MCF 10A (cell line): ENCODE measurements at places on chromosomes 7 and 10.
A peak's percentile ranks its signal among the peaks of the same experiment; 100 is the strongest.

DNA sequence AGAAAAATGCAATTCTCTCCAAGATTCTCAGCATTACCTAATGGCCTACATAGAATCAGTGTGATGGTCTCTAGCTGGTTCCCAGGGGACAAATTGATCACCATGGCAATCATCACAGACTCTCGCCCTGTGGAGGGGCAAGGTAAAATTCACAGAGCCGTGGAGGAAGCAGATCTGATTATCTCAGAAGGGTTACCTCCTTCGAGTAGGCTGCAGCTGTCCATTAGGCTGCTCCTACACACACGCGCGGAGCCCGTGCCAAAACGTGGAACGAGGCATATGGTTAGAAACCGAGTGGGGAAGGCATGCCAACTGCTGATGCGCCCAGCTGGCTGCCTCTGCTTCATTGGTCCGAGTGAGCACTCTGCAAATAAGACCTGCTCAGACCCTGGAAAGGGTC is 52.8 kb upstream of the PTER start:
- DNase-seq: no peak

- no peak for DNase-seq
Observed at GRCh38 chr10:22324413-22324812, 3.5 kb downstream of the BMI1 start.

DNA sequence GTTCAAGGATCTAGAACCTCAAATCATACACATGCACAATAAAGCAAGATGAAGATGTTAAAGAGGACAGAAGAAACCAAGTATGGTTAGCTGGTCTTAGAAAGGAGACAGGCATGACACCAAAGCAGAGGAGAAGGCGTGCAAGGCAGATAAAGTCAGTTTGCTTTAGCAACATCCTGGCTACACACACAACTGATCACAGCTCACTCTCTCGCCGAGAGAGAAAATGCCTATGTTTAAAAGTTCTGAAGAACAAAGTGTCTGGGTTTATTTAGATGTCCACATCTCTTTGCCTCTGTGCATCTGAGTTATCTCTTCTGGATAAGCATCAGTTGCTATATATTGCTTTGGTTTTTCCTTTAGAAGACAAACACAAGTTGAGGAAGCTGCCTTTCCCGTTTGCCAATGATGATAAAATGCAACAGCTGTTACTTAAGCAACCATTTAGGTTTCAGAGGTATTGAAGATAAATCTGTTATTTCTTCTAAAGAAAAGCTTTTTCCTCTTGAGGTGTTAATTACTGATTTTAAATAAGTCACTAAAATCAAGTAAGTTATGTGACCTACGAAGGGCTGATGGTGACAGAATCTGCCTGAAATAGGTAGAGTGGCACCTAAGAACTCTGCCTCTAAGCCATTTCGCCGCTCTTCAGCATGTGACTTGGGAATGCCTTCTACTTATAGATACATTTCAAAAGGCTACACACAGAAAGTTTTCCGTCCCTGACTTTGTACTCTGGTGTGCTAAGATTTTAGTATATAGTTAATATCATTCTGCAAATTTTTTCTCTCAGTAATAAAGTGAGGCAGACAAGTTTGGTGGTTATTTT is 146.2 kb upstream of the ASAH2 start:
- DNase-seq: no peak

GRCh38 chr7:146004805-146005204 is 111.8 kb upstream of the CNTNAP2 start:
- DNase-seq: no peak

DNA sequence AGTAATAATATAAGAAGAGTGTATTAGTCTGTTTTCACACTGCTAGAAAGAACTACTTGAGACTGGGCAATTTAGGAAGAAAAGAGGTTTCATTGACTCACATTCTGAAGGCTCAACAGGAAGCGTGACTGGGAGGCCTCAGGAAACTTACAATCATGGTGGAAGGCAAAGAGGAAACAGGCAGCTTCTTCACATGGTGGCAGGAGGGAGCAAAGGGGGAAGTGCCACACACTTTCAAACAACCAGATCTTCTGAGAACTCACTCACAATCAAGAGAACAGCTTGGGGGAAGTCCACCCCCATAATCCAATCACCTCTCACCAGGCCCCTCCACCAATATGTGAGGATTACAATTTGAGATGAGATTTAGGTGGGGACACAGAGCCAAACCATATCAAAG is 212.5 kb upstream of the HDAC9 start:
- DNase-seq: no peak

- no peak for DNase-seq
Observed at GRCh38 chr10:104317269-104317710, 21.0 kb downstream of the ITPRIP start.

DNA sequence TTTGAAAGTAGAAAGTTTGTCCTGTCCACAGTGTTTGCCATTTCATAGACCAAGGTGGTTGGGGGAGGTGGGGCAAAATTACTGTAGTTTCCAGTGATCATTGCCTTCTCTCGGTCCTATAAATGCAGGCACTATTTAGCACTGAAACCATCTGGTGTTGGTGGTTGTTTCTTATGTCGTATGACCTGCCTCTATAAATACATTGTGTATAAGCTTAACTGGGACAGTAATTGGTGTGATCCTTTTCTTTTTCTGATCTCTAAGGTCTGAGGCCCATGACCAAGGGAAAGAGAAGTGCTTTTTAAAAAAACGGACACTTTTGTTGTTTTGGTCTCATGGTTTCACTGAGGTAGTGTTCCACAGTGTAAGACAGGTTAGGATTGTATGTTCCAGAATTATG is 63.1 kb downstream of the AUTS2 start:
- no peak for DNase-seq

GRCh38 chr10:75776738-75777504 is 345.5 kb downstream of the LRMDA start:
- no peak for DNase-seq

DNA sequence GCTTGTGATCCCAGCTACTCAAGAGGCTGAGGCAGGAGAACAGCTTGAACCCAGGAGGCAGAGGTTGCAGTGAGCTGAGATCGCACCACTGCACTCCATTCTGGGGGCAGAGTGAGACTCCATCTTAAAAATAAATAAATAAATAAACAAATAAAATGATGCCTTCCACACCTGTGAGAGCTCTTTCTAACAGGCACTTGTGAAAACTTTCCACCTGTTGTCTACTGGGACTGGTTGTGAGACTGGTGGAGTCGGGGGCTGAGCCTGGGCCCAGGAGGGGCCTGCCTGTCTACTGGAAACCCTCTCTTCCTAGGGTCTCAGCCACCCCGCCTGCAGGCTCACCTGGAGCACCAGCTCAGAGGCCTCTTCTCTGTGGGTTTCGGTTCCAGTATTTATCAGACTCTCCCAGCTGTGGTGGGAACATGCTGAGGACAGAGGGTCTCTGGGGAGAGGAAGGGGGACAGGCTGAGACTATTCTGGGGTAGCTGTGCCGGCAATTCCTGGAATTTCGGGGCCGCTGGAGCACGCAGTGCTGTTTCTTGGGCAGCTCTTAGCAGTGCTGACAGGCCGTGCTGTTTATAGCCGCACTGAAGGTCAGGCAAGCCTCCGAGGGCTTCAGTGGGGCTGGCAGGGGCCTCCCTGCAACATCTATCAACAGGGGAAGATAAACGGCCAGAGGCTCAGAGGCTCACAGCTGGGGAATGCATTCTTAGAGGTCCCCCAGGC is 3.8 kb downstream of the LDB3 start:
- DNase-seq: no peak

GRCh38 chr10:30736685-30737232 is 107.2 kb upstream of the LYZL2 start:
- DNase-seq: peak; percentile 84

DNA sequence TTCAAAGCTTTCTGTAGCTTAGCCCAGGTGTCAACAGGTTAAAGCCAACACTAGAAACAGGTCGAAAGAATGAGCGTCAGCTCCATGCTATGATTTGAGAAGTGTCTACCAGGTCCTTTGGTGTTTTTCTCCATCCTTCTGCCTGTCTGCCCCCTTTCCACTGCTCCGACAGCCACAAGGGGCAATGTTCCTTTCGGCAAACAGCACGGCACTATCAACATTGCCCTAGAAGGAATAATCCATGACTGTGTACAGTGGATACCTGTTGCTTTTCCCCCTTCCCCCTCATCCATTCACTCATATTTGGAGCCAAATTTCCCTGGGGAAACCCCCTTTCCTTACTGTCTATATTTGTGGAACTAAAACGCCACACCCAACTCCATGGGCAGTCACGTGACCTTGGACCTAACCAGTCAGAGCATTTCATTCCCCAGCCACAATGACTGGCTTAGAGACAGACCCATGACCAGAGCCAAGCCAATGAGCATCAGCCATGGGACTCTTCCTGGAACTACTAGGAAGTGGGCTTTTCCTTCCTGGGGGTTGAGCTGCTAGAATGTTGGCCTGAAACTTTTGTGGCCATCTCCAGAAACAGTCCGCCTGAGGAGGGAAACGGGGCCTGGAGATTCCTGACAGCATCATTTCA is 51.5 kb downstream of the AFAP1L2 start:
- no peak for DNase-seq

DNA sequence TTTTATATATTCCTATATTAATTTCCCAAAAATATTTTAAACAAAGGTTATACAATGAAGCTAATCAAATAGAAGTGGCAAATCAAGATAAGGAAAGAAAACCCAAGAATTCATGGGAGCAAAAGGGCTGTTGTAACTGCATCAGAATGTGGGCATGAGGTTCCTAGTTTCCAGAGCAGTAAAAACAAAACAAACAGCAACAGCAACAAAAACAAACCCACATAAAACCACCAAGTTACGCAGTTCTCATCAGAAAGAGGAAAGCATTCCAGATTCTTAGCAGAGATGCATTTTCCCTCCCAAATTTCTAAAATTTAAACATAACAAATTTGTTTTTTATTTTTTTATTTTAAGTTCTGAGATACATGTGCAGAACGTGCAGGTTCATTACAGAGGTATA is 34.8 kb upstream of the MSMB start:
- DNase-seq: no peak

GRCh38 chr10:72567889-72568640 is 57.8 kb downstream of the MICU1 start:
- DNase-seq: peak; percentile 48

DNA sequence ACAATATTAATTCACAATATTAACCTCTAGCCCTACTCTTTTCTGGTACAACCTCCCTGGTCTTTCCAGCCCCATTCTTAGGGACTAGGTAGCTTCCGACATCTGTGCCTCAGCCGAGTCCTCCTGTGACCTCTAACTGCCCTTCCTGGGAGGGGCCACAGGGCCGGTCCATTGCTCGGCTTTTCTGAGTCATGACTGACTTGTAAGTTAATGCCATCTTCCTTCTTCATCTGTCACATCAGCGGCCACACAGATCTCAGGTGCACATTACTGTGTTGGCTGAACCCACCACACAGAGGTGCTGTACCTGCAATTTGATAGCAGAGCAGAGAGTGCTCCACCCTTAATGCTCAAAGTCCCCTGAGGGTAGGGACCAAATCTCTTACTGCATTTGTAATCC is 4.1 kb upstream of the CPA4 start:
- no peak for DNase-seq

DNA sequence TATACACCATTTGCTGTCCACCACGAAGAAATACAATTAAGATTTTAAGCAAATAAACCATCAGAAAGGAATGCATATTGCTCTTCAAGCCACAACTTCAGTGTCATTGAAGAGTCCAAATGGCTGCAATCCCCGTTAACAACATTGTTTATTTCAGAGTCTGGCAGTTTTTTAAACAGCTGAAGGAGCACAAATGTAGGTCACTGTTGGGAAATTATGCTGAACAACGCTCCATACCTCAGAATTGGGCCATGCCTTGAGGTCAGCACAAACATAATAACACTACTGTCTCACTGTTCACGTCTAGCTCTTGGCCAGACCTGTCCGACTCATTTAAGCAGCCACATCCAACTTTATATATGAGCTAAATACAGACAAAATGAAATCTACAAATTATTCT is 453.9 kb upstream of the GHITM start:
- peak; percentile 6 for DNase-seq

GRCh38 chr10:87861953-87862678 is 1.2 kb downstream of the KLLN start:
- DNase-seq: peak; percentile 98

DNA sequence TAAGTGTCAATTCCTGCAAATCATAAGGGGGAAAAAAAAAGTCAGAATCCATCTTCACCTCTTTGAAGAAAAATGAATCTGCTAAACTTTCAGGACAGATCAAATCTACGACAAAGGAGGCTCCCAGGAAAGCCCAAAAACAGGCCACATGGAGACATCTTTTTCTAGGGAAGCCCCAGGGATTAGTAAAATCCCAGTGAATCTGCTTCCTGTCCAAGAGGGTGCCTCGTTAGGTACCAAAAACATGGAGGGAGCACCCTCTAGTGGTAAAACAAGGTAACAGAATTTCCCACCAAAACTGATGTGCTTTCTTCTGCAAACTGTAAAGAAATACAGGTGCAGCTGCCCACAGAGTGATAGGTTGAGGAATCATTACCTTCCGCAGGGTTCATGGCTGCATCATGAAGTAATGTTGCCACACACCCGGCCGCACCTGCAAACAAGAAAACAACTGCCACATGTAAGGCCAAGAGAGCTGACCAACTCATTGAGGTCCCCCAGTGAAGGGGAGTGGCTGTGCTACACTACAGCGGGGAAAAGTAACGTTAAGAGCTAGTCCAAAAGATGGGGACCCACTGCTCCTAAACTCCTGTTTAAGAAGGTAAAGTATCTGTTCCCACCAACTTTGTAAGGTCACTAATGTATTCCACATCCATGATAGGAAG is 7.9 kb downstream of the SLC25A28 start:
- DNase-seq: peak; percentile 73

DNA sequence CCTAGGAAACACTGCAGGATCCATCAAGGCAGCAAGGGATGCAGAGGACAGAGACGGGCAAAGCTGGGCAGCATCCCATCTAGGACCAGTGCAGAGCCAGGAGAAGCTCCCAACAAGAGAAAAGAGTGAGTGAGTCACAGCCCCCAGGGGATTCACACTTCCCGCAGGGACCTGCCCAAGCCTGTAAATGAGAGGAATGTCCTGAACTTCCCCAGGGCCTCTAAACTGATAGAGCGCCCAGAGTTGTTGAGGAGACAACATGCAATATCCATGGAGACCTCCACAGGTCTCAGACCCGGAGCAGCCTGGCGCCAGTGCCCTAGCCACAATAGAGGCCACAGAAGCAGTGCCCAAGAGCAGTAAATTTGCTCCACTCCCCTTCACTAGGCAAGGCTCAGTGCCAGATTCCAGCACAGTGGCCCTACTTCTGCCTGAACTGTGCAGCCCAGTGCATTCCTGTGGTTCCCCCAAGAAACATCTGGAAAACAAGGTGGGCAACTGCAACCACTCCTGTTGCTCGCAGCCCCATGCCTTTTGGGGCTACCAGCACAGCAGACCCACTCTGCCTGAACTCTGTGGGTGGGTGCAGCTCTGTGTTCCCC is 567.5 kb downstream of the POM121L12 start:
- DNase-seq: peak; percentile 63

GRCh38 chr7:7201578-7202374 is 19.4 kb downstream of the C1GALT1 start:
- DNase-seq: peak; percentile 69

GRCh38 chr10:122532601-122533296 is 27.8 kb upstream of the DMBT1 start:
- DNase-seq: no peak

- no peak for DNase-seq
Observed at GRCh38 chr10:111298031-111298430, 221.2 kb downstream of the ADRA2A start.

- no peak for DNase-seq
Observed at GRCh38 chr10:128257428-128257827, 131.2 kb upstream of the MKI67 start.
